ENCODE measurements at places on chromosomes 2 and 18.

- DNase-seq = no peak
Observed at GRCh38 chr2:235553696-235554100, 59.9 kb downstream of the AGAP1 start.

DNA sequence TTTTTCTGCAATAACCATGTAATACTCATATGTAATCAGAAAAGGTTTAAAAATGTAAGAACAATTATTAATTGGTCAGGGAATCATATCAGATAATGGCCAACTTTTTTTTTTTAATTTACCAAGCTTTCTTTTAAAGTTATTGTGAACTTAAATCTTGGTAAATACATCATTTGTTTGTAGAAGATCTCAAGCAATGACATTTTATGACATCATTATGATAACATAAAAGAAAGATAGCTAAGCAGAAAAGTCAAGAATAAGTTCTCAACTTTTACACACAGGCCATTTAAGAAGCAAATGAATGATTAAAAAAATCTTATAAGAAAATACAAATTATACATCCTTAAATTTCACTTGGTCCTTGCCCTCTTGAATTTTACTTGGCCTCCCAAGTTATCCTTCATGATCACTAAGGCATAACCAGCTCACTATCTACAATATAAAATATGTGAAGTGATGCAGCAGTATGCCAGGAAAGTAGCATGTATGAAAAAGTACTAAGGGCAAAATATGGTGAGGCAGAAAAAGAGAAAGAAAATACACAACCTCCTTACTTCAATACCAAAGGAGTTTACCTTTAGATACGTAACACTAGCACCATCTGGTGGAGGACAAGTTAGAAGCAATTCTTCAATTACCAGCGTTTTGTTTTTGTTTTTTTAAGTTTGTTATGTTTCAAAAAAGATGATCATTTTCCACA, 116.6 kb downstream of the SRBD1 start:
- DNase-seq = peak; percentile 28

- no peak for DNase-seq
Observed at GRCh38 chr18:58569490-58569911, 59.4 kb downstream of the ALPK2 start.

- no peak for DNase-seq
Observed at GRCh38 chr2:33785201-33786106, 186.4 kb upstream of the FAM98A start.

DNA sequence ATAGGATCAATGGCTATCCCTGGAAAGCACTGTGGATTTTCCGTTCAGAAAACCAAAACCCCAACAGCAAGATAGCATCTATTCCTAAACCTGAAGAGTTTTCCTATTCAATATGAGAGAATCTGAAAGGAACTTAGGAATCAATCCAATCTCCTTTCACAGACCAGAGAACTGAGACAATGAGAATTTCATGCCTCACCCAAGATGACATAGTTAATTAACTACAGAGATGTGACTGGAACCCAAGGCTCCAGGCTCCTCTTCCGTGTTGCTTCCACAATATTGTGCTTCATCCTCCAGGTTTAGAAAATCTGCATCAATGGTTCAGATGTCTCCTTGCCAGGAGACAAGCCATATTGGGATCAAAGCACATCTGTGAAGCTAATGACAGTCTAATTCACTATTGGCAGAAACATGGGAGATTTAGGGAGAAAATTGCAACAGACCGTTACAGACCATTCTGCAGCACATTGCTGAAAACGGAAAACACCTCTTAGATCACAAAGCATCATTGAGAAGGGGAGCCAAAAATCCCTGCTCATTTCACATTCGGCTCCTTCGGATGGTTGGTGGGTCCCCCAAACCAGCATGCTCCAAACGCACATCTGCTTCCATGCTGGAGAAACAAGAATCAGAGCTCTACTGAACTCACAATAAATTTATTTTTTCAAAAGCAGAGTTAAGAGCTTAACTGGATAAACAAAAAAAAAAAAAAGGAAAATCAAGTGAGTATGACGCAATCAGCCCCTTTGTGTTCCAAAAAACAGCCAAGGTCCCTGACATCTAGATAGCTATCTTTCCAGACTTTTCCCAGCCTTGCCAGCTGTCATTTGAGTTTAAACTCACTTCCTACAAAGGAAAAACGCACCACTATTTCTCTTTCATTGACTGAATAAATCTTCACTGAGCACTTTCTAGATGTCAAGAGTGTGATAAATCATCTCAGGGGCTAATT, 290.3 kb downstream of the C1D start:
- no peak for DNase-seq

GRCh38 chr2:86283411-86284030, 53.9 kb downstream of the REEP1 start:
- no peak for DNase-seq
